Forelimb muscle (tissue), 1 donor: ENCODE measurements at places on chromosomes 7 and 10. TPM values are rescaled to one million over a fixed set of nuclear protein-coding genes. Genes with fewer than 3 reads are reported as not detected.

The PWWP2B gene
- polyA plus RNA-seq, result 13.0 TPM

DNA sequence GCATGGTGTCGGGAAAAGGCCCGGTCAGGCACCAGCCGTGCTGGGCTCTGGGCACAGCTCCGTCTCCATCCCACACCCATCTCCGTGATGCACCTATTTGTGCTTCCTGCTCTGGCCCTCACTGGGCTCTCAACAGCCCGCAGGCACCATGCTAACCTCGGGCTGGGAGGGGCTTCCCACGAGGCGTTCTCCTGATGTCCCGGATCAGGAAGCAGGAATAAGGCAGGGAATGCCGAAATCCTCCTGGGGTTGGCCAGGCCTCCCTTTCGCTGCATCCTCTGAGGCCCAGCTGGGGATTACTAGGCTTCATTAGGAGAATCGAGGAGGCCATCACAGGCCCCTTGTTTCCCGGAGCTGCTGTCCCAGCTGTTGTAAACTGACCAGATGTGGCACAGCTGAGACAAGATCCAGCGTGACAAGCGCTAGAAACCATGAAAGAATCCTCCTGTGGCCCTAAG is 72.0 kb downstream of the FAM53B start:
- DNase-seq, result no peak

The HIF1AN gene
- polyA plus RNA-seq, result 36.9 TPM

GRCh38 chr10:118982366-118982765 is 47.1 kb upstream of the NANOS1 start:
- DNase-seq, result no peak
